ENCODE measurements at places on chromosomes 13 and 19.

GRCh38 chr19:13622766-13623715 lies 116.8 kb upstream of the CACNA1A start:
- no peak for DNase-seq

GRCh38 chr13:21443171-21443570 lies 15.9 kb downstream of the ZDHHC20 start:
- DNase-seq, result no peak

GRCh38 chr13:49681842-49682435 lies 9.3 kb downstream of the EBPL start:
- peak; percentile 80 for DNase-seq

GRCh38 chr13:58767566-58767965 lies 1136.0 kb downstream of the PCDH17 start:
- DNase-seq, result no peak

- DNase-seq, result no peak
Measured at GRCh38 chr13:20360835-20361412, 128.8 kb upstream of the GJB6 start.

DNA sequence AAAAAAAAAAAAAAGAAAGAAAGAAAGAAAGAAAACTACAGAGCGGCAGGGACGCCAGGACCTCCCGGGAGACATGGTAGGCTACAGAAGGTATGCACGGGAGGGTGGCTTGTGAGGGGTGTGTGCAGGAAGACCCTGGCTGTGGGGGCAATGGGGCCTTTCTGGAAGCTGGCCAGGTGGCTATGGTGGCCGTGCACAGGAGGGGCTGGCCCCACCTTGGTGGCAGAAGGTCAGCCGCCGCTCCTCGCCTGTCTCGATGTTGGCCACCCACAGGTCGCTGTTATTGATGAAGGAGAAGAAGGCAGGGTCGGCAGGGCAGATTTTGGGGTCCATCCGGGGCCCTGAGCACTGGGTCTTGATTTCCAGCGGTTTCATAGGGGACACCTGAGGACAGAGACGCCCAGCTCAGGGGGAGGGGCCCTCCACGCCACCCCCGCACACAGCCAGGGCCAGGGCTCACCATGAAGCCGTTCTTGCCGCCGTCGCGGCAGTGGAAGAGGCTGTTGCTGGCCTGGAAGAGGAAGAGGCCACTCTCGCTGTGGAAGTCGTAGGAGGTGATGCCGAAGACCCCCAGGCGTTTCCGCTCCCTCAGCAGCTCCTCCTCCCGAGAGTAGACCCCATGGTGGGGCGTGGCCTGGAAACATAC lies 19.8 kb downstream of the DPP9 start:
- DNase-seq, result no peak

DNA sequence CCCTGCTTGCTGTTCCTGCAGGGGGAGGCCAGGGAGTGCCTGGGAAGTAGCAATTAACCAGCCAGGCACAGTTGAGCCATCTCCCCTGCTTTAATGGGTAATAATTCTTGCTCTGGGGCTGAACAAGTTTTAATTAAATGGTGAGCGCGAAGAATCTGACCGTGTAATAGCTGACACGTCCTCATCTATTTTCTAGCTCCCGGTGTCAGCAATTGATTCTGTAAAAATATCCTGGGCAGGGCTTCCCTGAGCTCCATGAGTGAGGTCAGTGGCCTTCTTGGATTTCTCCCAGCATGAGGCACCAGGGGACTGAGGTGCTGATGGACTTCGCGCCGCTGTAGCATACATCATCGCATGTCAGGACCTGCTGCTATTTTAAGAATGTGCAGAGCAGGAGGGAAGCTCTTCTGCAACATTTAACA lies 26.9 kb downstream of the SIPA1L3 start:
- no peak for DNase-seq

DNA sequence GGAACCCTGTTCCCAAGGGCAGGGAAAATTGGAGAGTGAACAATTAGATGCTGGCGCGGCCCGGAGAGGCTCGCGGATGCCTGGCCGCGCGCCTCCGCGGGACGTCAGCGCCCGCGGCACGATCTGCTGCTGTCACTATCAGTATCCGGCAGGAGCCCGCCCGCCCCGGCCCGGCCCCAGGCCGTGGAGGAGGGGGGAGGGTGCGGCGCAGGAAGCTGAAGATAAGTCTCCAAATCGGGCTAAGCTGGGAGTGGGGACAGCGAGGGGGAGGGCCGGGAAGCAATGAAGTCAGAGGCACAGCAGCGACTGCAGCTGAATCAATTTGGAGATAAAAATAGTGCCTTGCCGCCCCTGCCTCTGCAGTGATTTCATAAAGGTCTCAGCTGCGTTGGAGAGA lies 441.5 kb upstream of the KLF12 start:
- no peak for DNase-seq

DNA sequence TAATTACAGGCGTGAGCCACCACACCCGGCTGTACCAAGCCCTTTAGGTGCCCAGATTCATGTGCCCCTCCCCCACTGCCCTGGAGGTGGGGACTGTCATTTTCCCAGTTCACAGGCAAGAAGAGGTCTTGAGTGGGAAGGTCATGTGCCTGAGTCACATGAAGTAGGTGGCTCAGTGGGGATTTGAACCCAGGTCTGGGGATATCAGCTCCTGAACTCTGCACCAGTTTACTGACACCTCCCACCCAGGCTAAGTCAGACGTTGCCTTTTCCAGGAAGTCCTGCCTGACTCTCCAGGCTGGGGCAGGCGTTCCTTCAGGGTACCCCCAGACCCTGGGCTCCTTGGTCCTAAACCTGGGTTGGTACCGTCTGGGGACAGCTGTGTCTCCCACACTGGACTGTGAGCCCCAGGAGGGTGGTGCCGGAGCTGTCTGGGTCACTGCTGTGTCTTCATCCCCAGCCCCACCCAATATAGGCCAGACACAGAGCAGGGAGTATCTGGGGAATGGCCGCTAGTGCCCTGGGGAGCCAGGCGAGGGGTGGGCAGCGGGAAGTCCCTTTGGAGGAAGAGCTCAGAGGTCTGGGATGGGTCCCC lies 8.6 kb downstream of the VASP start:
- no peak for DNase-seq

GRCh38 chr13:77422724-77423123 lies 95.8 kb upstream of the MYCBP2 start:
- no peak for DNase-seq

- DNase-seq, result no peak
Measured at GRCh38 chr19:55285229-55285890, 1.6 kb downstream of the BRSK1 start.

- no peak for DNase-seq
Measured at GRCh38 chr19:44648631-44649251, 5.0 kb downstream of the PVR start.

- no peak for DNase-seq
Measured at GRCh38 chr13:44198826-44199225, 174.8 kb upstream of the SERP2 start.

GRCh38 chr13:67392014-67392413 lies 161.9 kb upstream of the PCDH9 start:
- DNase-seq, result no peak

- DNase-seq, result no peak
Measured at GRCh38 chr13:26721251-26722121, 39.1 kb downstream of the GPR12 start.

DNA sequence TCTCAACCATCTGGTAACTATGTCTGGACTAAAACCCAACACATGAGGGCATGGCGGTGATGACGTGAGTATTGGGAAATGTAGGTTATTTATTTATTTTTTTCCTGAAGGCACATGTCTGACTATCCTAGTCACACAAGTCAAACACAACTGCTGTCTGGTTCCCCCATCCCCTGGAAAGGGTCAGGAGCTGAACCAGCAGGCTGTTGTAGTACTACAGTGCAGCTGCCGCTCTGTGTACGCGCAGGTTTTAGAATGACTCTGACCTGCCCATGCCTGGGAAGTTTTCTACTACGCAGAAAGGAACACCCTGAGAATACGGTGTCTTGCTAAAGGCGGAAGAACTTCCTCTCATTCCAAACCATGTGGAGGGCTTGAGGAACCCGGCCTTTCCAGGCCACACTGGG lies 1.2 kb downstream of the SLC7A1 start:
- DNase-seq, result no peak

- DNase-seq, result no peak
Measured at GRCh38 chr19:2766594-2767372, 16.3 kb downstream of the SGTA start.

DNA sequence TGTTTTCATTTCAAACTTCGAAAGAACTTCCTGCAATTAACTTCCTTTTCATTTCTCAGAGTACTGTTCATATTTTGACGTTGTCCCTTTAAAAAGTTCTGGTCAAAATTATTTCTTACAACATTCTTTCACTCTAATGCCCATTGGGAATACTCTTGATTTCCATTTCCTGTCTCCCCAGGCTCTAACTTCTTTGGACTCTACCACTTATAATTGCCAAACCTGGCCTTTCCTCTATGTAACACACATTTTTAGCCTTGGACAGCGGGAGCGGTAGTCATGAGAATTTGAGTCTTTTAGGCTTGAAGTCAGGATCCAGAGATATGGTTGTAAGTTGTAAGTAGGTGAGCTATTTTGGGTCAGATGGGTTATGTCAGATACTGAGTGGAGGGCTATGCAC lies 163.5 kb upstream of the SPRY2 start:
- DNase-seq, result no peak

- DNase-seq, result no peak
Measured at GRCh38 chr13:19681517-19681916, 48.1 kb downstream of the MPHOSPH8 start.

- DNase-seq, result no peak
Measured at GRCh38 chr13:33454844-33455705, 169.5 kb upstream of the STARD13 start.

- no peak for DNase-seq
Measured at GRCh38 chr13:80237646-80238045, 103.3 kb downstream of the SPRY2 start.

DNA sequence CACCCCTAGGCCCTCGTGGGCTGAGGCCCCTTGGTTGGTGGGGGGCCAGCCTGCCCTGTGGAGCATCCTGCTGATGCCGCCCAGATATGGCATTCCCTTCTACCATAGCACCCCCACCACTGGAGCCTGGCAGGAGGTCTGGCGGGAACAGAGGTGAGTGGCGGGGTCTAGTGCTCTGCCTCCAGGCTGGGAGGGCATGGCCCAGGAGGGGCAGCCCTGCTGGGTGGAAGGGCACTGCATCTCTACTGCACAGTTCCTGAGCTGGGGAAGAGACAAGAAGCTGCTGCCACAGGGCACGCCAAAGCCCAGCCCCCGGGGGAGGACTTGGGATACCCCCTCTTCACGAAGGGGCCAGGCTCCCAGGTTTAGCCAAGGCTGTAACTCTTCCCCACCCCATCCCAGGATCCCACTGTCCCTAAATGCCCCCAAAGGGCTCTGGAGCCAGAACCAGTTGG lies 2.4 kb upstream of the KMT2B start:
- DNase-seq, result no peak

GRCh38 chr19:3986260-3987041 lies 1.2 kb upstream of the EEF2 start:
- DNase-seq, result peak; percentile 61

GRCh38 chr19:2059422-2060201 lies 8.6 kb upstream of the MKNK2 start:
- no peak for DNase-seq

Data from NCI-H1417 treated with DMSO at 0.1 percent for 48 hours (cell line).